Stomach (tissue), 19 donors: ENCODE measurements at places on chromosomes 1 and 21. TPM values are rescaled to one million over a fixed set of nuclear protein-coding genes. Genes with fewer than 3 reads are reported as not detected.

DNA sequence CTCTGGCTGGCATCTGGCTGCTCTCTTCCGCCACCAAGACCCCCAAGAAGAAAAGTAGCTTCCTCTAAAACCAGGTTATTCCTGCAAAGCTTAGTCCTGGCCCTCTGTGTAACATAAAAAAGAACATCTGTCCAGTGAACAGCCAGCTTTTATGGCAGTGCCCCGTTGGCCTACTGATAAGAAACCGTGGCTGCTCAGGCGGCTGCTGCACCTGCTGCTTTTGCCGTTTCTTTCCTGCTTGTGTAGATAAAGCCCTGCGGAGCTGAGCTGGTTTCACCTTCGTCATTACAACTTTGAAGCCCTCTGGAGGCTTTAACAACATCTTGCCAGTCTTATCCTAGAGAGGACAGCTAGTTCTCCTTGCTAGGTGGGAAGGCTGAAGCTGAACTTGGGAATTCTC lies 20.5 kb downstream of the ELAPOR1 start:
- no peaks in the 10 kb centered on the region for H3K36me3 ChIP-seq
- DNase-seq = peak; percentile 85
- no peaks in the 10 kb centered on the region for H3K27me3 ChIP-seq

DNA sequence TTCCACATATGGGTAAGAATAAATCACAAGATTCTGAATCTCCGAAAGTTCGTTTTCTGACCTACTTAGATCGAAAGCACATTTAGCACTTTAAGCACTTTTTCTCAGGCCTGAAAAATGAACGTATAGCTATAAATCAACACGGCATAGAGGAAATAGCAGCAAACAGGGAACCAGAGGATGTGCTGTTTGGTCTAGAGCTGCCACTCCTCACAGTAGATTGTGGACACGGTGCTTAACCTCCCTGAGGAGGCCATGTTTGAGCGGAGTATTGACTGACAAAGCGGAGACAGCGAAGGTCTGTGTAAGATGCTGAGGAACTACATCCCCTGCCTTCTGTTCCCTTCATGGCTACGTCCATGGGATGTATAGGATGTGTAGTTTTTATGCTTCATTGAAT lies 452.8 kb upstream of the NCAM2 start:
- no peak overlapping the region for H3K27ac ChIP-seq
- no peaks in the 10 kb centered on the region for H3K36me3 ChIP-seq
- no peaks in the 10 kb centered on the region for H3K27me3 ChIP-seq
- no peak overlapping the region for H3K4me3 ChIP-seq
- DNase-seq = no peak

DNA sequence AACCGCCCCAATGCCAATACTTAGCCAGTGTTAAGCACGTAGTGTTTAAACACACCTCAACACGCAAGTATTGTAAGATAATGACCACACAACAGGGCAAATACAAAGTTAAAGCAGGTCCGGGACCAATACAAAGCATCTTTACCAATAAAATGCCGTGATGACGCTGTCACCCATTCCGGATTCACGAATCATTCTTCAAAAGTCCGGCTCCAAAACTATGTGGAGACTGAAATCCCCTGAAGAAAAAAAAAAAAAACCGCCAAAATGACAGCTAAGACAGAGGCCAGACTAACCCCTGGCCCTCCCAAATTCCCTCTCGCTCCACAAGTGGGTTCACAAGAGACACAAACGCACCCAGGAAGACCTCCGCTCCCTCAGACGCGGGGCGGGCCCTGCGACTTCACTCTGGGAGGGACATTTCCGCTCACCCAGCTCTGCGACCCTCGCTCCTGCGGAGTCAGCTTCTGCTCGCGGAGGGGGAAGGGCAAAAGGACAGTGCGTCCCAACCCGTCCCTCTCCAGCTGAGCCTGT lies 625 bp upstream of the DARS2 start:
- no peak for DNase-seq
- no peaks in the 10 kb centered on the region for H3K27me3 ChIP-seq
- H3K4me1 ChIP-seq = peaks cover 60% of the 10 kb centered on the region
- H3K27ac ChIP-seq = peak overlapping the region; percentile 89
- H3K4me3 ChIP-seq = peak overlapping the region; percentile 63

The FAM78B gene
- not detected for total RNA-seq

- no peak overlapping the region for H3K27ac ChIP-seq
- DNase-seq = no peak
- no peaks in the 10 kb centered on the region for H3K4me1 ChIP-seq
- no peak overlapping the region for H3K4me3 ChIP-seq
- H3K36me3 ChIP-seq = peaks cover 5% of the 10 kb centered on the region
Observed at GRCh38 chr1:16195518-16195905, 16.9 kb downstream of the ARHGEF19 start.

- H3K4me1 ChIP-seq = peaks cover 31% of the 10 kb centered on the region
- H3K36me3 ChIP-seq = peaks cover 10% of the 10 kb centered on the region
- H3K27ac ChIP-seq = peak overlapping the region; percentile 55
- peak; percentile 77 for DNase-seq
Observed at GRCh38 chr1:151047925-151048644, 534 bp downstream of the C1orf56 start.

GRCh38 chr1:23369335-23370013 lies at the start of gene ZNF436:
Gene ZNF436 (minus strand): TSS chr1:23369836. CDS start chr1:23368005, 1,831 bp downstream.
- H3K27me3 ChIP-seq = no peaks in the 10 kb centered on the region
- no peaks in the 10 kb centered on the region for H3K36me3 ChIP-seq
- peak within 1 kb of the TSS; percentile 98 for H3K27ac ChIP-seq
- peak; percentile 77 for DNase-seq

- H3K27me3 ChIP-seq = no peaks in the 10 kb centered on the region
- no peak for DNase-seq
- H3K27ac ChIP-seq = no peak overlapping the region
- H3K4me1 ChIP-seq = peaks cover 15% of the 10 kb centered on the region
Observed at GRCh38 chr1:206742719-206743383, 27.7 kb upstream of the IL19 start.

DNA sequence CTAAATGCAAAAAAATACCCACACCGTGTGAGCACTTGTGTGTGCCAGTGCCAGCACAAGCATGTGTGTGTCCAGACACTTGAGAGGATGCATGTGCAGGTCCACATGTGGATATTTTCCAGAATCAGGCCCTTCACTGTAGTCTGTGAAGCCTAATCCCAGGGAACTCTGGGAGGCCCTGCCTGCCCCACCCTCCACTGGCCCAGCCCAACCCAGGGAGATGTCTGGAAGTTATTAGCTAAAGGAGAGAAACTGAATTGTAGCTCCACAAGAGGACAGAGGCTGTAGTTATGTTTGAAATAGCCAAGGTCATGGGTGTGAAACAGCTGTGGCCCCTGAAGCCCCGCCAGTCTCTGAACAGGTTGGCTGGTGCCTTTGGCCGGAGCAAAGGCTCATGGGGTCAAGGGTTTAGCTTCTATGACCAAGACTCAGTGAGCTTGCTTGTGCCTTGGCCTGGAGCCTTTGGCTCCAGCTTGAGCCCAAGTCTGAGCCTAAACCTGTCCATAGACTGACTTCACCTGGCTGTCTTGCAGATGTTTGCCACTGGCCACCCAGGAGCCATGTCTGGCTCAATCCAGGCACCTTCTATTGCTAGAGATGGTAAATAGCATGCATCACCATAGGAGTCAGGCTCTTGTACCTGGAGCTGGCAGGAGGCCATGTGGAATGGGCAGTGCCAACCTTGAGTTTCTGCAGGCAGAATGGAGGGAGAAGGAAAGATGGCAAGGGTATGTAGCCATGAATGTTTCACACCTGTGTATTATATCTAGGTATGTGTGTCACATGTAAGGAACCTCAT lies 69.9 kb downstream of the TMEM53 start:
- peaks cover 10% of the 10 kb centered on the region for H3K27me3 ChIP-seq
- H3K4me1 ChIP-seq = peaks cover 14% of the 10 kb centered on the region
- no peak overlapping the region for H3K4me3 ChIP-seq
- H3K27ac ChIP-seq = no peak overlapping the region

DNA sequence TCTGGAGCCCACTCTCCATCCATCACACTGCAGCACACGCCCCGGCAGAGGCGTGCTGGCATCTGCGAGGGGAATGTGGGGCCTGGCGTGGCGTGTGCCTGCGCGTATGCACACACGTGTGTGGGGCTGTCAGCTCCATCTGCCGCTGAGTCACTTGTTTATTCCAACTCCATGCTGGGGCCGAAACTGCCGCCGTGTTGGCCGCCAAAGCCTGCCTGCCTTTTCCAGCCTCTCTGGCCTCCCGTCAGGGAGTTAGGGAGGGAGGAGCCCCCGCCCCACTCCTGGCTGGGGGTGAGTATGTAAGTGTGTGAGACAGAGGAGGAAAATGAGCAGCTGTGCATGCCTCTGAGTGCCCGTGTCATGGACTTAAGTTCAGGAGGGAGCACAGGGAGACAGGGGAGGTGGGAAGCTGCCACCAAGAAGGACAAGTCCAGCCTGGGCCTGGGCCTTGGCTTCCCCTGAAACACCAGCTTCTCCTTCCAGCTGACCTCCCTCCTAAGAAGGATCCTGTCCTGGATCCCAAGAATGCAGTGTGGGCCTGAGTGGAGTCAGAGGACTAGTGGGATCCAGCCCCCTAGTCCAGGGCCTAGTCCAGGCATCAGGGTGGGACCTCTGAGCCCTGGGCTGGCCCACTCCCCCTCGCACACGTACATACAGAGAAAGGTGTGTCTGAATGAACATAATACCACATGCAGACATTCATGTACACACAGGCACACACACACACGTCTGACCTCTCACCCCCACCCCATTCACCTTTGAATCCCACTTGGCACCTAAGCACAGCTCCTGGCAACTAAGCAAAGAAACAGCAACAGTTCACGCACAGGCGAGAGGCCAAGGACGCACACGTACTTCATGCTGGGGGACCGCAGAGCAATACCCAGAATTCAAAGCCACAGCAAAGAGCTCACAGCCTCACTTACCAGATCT lies 24.7 kb downstream of the MEF2D start:
- peaks cover 70% of the 10 kb centered on the region for H3K4me1 ChIP-seq
- H3K4me3 ChIP-seq = no peak overlapping the region
- no peaks in the 10 kb centered on the region for H3K27me3 ChIP-seq
- H3K36me3 ChIP-seq = peaks cover 88% of the 10 kb centered on the region
- peak; percentile 66 for DNase-seq

The CFHR2 gene
- not detected for total RNA-seq

- no peaks in the 10 kb centered on the region for H3K4me1 ChIP-seq
- H3K4me3 ChIP-seq = no peak overlapping the region
- H3K36me3 ChIP-seq = no peaks in the 10 kb centered on the region
- DNase-seq = peak; percentile 5
Observed at GRCh38 chr1:1092149-1092855, 18.2 kb upstream of the RNF223 start.

GRCh38 chr1:216722821-216723220 lies 408 bp downstream of the ESRRG start:
- peaks cover 18% of the 10 kb centered on the region for H3K27me3 ChIP-seq
- H3K36me3 ChIP-seq = no peaks in the 10 kb centered on the region
- H3K4me1 ChIP-seq = peaks cover 19% of the 10 kb centered on the region
- DNase-seq = no peak
